Esophagus mucosa (tissue), 1 donor: ENCODE measurements at places on chromosomes 16 and 17. TPM values are rescaled to one million over a fixed set of nuclear protein-coding genes. Genes with fewer than 3 reads are reported as not detected.

The CCDC102A gene
- total RNA-seq, result 1.4 TPM

The SGCA gene
- 0.64 TPM for total RNA-seq

The ZFP3 gene
- total RNA-seq, result 1.8 TPM

The SDR42E2 gene
- total RNA-seq, result not detected

The ZP2 gene
- total RNA-seq, result not detected

The ACSM2A gene
- total RNA-seq, result not detected

The TERB1 gene
- 0.08 TPM for total RNA-seq

The VAT1L gene
- 0.08 TPM for total RNA-seq

The RRAD gene
- 59.1 TPM for total RNA-seq

The B9D1 gene
- 12.7 TPM for total RNA-seq

The EFCAB5 gene
- total RNA-seq, result not detected

The CDH1 gene
- total RNA-seq, result 334 TPM

The CDK5RAP3 gene
- total RNA-seq, result 73.4 TPM

The TOP3A gene
- 23.8 TPM for total RNA-seq

The CCDC40 gene
- 0.72 TPM for total RNA-seq

The MARVELD3 gene
- 3.6 TPM for total RNA-seq

The RSAD1 gene
- 10.8 TPM for total RNA-seq

The TRIM72 gene
- total RNA-seq, result 0.04 TPM

The DHX40 gene
- total RNA-seq, result 12.7 TPM

The TAT gene
- 0.24 TPM for total RNA-seq

The TMEM204 gene
- 2.8 TPM for total RNA-seq

The C16orf95 gene
- 6.5 TPM for total RNA-seq
